ENCODE measurements at places on chromosomes 5 and 9.

DNA sequence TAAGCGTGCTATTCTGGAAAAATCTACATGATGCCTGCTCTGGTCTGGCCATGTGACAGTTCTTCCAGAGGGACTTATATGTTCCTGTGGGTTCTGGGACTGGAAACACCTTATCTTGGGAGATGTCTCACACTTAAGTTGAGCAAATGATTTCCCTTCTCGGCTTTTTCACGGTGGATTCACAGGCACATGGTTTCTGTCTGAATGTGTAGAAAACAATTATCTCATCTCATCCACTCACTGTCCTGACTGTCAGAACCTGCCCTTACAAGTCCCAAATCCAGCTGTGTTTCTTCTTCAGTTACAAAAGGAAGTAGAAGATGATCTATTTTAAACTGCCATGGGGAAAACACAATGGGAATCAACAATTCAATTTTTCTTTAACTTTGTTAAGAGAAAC lies 184.0 kb downstream of the SYK start:
- DNase-seq = no peak

GRCh38 chr5:148259288-148259687 lies 9.3 kb upstream of the SPINK13 start:
- DNase-seq = no peak

DNA sequence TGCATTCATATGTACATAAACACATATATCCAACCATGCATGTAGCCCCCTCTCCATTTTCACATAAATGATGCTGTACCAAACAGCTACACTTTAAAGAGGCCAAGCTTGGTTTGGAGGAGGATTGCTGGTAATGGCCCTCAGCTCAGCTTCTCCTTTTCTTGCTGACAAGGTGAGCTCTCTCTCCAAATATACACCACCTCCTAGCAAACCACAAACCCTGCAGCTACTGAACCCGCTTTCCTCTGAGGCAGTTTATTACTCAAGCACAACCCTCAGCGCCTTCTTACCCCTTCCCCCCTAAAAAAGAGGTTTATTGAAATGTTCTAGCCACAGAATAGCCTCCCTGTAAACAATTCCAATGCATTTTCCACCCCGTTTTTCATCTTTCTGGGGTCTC lies 54.0 kb downstream of the ALG2 start:
- DNase-seq = no peak

DNA sequence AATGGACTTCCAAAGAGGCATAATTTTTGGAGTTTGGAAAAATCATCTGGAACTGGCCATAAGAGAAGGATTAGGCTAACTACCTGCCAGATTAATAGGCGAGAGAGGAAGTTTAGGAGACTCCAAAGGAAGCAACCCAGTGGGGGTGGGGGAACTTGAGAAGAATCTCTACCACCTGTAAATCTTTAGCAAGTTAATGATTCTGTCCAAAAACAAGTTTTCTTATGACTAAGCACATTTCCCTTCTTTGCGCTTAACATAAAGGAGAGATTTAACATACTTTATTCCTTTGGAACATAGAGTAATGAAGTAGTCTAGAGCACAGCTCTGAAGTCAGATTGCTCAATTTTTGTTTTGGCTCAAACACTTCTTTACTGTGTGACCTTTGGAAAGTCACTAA lies 58.2 kb upstream of the PAPPA start:
- DNase-seq = no peak

DNA sequence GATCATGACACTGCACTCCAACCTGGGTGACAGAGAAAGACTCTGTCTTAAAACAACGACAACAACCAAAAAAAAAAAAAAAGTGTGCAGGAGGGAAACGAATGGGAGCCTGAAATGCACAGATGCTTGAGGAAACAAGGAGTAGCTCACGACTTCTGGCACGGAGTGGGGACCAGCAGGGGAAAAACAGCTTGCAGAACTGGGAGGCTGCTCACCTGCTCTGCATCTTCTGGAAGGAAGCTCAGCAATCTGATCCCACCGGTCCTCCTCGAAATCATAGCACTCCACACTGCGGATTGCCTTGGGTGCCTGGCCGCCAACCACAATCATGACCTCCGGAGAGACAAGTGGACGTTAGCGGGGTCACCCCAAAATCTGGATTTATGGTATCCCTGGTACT lies 96.2 kb downstream of the KLHL3 start:
- DNase-seq = no peak

GRCh38 chr9:109975574-109976295 lies 195.7 kb downstream of the PALM2AKAP2 start:
- no peak for DNase-seq

- no peak for DNase-seq
These were observed 75.0 kb upstream of the PITX1 start for GRCh38 chr5:135108992-135109391.

GRCh38 chr5:122545986-122546385 lies 228.9 kb upstream of the SNX2 start:
- DNase-seq = no peak

- DNase-seq = no peak
These were observed 60.4 kb downstream of the CSNK1A1 start for GRCh38 chr5:149490599-149491485.

- DNase-seq = no peak
These were observed 226.8 kb upstream of the IRX4 start for GRCh38 chr5:2109566-2109965.

GRCh38 chr5:177382423-177383029 lies 1.7 kb upstream of the SLC34A1 start:
- no peak for DNase-seq

DNA sequence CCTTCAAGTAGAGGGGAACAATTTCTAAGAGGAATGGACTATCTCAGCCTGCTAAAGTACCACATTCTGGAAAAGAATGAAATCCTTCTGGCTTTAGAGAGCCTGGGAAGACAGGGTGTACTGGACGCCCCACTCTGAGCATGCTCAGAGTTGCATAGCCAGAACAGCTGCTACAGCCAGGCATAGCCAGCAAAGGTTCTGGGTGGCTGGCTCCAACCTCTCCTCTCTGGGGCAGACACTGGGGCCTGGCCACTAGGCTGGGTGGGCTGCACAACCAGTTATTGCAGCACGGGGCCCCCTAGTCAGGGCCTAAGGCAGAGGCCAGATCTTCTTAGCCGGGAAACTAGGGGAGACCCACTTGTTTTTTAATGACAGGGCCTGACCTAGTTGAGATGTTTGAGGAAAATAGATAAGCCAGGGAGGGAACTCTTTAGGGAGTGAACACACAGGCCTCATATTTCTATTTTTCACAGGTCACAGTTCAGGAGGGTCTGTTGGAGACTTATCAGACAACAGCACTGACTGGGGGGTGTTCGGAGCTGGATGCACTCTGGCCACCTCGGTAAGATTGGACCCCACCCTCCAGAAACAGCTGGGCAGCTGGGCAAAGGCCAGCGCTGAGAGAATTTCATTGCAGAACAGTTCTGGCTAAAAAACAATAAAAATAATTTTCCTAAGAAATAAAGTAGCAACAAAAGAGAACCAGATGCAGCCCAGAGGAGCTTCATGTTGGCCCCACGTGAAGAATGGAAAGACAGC lies 142.9 kb downstream of the LPAR1 start:
- DNase-seq = no peak

DNA sequence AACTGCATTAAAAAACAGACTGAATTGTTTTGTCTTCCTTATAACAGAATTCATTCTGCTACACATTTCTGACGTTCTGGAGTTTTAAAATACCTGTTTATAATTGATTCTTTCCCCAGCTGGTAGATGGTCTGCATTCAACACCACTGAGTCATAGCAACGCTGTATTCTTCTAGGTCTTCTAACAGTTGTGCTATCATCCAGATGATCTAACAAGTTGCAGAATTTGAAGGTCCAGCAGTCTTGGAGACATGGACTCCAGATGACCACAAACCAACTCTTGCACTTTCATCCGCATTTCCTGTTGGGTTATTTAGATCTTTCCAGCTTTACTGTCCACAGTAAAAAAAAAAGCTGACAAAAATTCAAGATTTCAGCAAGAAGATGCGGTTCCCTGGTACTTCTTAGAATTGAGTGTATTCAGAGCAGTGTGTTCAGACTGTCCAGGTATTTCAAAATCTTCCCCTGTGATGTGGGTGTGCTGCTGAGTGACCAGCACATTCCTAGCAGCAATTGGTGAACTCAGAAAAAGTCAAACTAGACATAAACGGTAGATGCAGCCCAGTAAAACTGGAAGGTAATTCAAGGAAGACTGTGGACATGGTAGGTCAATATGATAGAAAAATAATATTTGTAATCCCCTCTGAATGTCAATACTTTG lies 50.2 kb downstream of the CSNK1A1 start:
- no peak for DNase-seq

DNA sequence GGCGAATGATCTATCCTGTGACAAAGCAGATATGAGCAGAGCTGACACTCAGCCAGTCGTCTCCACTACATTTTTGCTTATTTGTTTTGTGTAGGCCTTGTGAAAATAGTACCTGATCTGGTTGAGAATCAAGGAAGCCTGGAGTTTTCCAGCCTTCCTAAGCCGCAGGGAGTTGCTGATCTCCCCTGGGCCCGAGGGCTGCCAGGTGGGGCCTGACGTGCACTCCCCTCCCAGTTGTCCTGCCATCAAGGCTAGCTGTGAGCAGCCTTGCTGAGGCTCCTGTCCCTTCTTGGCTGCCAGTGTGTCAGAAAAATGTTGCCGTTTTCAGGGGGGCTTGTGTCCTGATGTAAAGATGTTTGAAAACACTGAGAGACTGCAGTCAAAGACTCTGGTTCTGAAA lies 102.4 kb downstream of the SMARCA2 start:
- DNase-seq = no peak

DNA sequence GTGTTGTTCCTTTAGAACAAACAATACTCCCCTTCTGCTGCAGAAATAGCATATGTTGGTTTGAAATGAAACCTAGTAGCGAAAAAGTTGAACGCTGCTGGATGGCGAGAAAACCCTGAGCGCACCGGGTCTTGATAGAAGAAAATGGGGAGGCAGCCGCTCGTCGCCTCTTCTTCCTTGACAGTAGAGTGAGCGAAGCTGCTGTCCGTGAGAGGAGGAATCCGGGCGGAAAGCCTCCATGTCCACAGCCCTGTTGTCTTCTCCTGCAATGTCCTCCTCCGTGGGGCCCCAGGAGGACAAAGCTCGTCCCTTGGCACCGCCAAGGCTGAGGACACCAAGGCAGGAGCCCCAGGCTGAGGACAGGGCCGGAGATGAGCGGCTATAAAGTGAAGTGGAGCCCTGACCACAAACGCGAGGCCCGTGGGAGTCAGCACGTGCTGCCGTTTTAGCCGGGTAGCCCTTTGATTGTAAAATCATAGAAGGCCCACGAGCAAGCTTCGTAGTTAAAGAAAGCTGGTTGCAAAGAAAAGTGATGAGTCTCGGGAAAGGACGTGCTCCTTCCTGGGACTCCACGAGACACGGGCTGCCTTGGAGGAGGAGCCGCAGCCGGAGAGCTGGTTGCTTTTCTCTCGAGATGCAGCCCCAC lies 35.6 kb downstream of the MRPL36 start:
- DNase-seq = no peak

- no peak for DNase-seq
These were observed 395.4 kb upstream of the ITGA1 start for GRCh38 chr5:52392321-52392720.
